ENCODE measurements at places on chromosomes 5 and 9.

DNA sequence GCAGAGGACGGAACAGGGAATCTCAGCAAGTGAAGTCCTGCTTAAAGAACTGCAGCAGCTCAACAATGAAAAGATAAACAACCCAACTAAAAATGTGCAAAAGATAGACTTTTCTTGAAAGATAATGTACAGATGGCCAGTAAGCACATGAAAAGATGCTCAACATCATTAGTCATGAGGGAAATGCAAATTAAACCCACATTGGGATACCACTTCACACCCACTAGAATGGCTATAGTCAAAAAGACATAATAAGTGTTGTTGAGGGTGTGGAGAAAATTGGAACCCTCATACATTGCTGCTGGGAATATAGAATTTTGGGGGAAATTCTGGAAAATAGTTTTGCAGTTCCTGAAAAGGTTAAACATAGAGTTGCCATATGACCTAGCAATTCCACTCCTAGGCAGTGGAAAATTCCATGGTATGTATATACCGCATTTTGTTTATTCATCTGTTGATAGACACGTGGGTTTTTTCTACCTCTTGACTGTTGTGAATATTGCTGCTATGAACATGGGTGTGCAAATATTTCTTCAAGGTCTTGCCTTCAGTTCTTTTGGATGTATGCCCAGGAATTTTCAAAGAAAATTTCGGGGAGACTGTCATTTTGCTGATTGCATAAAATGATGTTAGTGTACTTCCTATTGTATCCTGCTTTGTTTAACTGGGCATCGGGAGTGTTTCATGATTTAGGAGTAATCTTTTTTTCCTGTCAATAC lies 7.2 kb downstream of the CNOT8 start:
- no peak for DNase-seq

DNA sequence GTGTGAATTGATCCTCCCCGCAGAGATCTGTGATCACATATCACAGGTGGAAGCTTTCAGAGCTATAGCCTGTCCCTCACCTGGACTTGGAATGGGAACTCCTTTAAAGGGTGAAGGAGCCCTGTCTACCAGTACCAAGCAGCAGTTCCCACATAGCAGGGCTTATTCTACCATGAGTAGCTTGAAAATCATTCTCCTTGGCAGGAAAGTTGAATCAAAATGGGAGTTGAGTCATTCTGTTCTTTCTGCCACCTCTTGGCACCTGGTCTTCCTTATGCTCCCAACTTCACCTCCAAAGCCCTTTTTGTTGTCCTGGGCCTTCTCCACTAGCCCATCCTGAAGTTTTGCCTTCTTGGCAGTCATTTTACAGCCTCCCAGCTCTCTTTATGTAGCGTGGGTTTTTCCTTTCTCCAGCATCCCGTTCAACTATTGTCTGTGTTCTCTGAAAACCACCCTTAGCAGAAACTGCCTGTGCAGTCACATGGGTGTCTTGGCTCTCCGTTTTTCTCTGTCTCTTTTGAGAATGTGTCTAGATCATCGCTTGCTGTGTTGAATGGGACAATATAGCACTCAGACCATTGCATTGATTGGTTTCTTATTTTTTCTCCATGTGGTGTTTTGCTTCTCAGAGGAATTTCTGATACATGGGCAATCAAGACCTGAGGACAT lies 222.2 kb downstream of the AOPEP start:
- no peak for DNase-seq

- DNase-seq: no peak
Measured at GRCh38 chr9:78882481-78882880, 585.6 kb downstream of the PSAT1 start.

GRCh38 chr9:17588395-17588794 lies 9.5 kb downstream of the SH3GL2 start:
- no peak for DNase-seq

GRCh38 chr9:131585375-131585774 lies 40.1 kb downstream of the PRRT1B start:
- no peak for DNase-seq

GRCh38 chr5:72358925-72359324 lies 38.8 kb downstream of the PTCD2 start:
- no peak for DNase-seq

GRCh38 chr5:75374394-75374814 lies 37.4 kb downstream of the HMGCR start:
- DNase-seq: no peak

DNA sequence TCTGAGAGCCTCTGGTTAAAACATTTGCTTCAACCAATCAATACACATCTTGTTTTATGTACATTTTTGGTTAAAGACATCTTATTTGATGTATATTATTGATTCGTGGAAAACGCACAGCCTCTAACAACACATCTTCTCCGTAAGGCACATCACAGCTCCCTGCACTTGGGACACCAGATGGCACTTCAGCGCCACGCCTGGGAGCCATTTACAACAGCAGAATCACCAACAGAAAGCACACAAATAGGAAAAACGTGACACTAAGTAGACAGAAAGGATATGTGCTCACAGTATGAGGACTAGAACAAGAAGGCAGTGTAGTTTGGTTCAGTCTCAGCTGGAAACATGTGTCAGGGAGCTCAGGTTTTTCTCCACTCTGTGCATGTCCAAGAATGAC lies 199.7 kb downstream of the ROR2 start:
- DNase-seq: no peak

GRCh38 chr9:22111176-22111953 lies 102.3 kb upstream of the CDKN2B start:
- no peak for DNase-seq

- peak; percentile 52 for DNase-seq
Measured at GRCh38 chr5:181127907-181128626, 2.9 kb downstream of the OR2V1 start.

DNA sequence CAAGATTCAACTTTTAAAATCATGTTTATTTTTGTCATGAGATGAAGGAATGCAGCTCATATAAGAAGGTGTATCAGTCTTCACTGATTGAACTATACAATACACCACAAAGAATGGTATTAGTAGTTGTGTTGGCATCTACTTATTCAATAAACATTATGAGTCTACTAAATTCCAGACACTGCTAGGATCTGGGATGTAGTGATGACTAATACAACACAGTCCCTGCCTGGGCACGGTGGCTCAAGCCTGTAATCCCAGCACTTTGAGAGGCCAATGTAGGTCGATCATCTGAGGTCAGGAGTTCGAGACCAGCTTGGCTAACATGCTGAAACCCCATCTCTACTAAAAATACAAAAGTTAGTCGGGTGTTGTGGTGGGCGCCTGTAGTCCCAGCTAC lies 171.4 kb upstream of the NFIB start:
- no peak for DNase-seq

DNA sequence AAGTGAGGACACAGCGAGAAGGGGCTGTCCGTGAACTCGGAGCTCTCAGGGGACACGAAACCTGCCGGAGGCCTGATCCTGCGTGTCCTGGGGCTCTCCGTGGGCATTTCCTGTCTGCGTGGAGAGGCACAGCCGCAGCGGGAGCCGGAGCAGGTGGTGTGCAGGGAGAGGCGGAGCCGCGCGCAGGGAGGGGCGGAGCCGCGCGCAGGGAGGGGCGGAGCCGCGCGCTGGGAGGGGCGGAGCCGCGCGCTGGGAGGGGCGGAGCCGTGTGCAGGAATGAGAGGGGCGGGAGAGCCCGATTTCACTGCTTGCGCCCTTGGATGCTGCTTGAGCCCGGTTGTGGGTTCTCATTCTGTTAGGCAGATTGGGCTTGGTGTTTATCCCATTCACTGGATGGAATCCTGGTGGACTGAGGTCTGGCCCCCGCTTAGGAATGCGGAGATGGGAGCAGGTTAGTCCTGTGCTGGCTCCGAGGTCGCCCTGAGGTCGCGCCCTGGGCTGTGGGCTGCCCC lies 26.7 kb downstream of the NDUFS6 start:
- no peak for DNase-seq

DNA sequence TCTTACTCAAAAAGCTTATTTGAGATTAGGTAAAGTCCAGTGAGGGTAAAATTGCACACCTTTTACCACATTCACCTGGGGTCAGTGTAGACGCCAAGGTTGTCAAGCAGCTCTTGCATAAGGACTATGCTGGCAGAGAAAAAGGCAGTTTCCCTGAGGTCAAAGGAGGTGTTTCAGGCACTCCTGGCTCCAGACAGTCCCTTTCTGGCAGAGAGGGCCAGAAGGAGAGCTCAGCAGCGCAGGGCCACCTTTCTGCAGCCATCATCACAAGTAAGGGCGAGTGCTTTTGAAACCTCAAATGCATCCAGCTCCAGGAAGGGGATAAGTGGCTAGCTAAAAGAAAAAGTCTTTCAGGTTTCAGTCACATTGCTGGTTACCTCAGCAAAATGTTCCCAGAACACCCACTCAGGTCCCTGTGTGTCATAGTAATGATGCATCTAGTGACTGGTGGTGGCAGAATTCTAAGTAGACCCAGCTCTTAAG lies 16.7 kb upstream of the IL13 start:
- DNase-seq: no peak

- no peak for DNase-seq
Measured at GRCh38 chr9:6199596-6199995, 16.0 kb upstream of the IL33 start.

DNA sequence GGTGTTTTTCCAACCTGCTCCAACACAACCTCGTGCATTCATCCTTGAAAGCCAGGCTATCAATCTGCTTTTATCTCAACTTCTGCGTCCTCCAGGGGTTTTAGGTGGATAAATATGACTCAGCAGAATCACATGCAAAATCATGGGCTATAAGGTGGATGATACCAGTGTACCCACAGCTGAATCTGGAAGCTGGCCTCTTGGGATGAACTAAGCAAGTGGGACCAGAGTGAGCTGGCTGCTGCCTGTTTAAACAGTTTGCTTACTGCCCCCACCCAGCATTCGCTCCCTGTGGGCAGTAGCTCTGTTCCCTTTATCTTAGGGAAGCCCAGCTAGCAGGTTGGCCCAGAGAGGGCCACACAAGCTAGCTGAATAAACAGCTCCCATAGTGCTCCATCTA lies 194.0 kb downstream of the CRB2 start:
- no peak for DNase-seq

- DNase-seq: no peak
Measured at GRCh38 chr5:8396756-8397155, 527.8 kb downstream of the MTRR start.

- no peak for DNase-seq
Measured at GRCh38 chr9:134066913-134067851, 644 bp downstream of the BRD3 start.

- no peak for DNase-seq
Measured at GRCh38 chr5:64789457-64789856, 20.7 kb downstream of the CWC27 start.

- DNase-seq: no peak
Measured at GRCh38 chr5:73387601-73388305, 60.8 kb downstream of the FOXD1 start.

- no peak for DNase-seq
Measured at GRCh38 chr5:148465381-148466235, 81.8 kb downstream of the FBXO38 start.

DNA sequence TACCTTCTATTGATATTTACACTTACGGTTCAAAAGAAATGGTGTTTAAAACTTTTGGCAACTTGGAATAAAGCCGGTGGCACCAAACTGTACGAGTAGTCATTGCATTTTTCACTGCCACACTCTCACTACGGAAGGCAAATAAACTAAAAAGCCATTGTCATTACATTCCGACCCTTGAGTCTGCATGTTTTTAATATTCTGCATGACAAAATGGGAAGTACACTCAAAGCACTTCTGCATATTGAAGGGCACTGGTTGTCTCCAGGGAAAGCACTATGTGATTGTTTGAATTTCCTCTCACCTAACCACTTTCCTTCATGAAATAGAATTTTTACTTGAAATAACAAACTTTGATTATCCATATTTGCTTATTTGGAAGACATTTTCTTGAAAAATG lies 426.3 kb downstream of the CETN3 start:
- DNase-seq: no peak

DNA sequence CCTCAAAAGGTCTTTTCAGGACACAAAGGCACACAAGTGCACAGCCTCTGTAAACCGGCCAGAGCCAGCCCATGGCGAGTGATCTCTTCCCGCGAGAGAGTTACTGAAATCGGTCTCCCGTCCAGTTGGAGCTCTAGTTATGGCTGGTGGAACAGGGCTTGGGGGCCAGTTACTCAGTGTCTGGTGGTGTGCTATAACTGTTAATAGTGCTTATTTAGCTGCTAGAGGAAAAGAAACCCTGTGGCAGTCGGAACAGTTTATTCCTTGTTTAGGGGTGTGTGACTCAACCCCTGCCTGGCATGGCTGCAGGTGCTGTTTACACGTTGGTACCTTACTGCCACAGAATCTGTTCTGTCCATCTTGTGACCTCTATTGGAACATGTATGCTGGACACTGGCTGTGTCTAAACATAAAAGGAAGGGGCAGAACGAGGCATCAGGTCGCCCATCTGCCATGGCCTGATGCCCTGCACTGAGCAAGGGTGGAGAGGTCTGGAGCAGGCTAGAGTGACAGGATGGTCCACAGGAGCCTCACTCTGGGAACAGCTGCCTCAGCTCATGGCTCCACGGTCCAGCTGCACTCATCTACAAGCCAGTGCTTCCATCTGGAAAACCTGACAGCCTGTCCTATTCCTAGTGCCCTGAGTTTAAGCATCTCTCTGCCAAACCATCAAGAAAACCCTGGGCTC lies 49.6 kb upstream of the SIMC1 start:
- no peak for DNase-seq

DNA sequence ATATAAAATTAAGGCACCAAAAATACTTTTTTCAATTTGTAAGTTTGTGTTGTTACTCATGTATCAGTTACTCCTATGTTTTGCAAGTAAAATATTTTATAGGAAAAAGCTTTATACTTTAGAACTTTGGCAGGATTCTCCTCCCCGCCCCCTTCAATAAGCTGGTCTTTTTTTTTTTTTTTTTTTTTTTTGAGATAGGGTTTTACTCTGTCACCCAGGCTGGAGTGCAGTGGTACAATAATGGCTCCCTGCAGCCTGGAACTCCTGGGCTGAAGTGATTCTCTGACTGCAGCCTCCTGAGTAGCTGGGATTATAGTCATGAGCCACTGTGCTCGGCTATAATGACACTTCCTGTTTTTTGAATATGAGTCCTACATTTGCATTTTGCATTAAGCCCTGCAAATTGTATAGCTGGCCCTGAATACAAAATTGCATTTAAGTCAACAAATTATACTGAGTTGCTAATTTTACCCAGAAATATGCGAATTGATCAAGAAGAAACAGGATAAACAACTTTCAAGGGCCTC lies 192.9 kb downstream of the PIK3R1 start:
- no peak for DNase-seq

- no peak for DNase-seq
Measured at GRCh38 chr9:88551546-88552137, 16.7 kb downstream of the NXNL2 start.

All from ascending aorta (tissue), 2 donors.